ENCODE measurements at places on chromosomes 1 and 21.

DNA sequence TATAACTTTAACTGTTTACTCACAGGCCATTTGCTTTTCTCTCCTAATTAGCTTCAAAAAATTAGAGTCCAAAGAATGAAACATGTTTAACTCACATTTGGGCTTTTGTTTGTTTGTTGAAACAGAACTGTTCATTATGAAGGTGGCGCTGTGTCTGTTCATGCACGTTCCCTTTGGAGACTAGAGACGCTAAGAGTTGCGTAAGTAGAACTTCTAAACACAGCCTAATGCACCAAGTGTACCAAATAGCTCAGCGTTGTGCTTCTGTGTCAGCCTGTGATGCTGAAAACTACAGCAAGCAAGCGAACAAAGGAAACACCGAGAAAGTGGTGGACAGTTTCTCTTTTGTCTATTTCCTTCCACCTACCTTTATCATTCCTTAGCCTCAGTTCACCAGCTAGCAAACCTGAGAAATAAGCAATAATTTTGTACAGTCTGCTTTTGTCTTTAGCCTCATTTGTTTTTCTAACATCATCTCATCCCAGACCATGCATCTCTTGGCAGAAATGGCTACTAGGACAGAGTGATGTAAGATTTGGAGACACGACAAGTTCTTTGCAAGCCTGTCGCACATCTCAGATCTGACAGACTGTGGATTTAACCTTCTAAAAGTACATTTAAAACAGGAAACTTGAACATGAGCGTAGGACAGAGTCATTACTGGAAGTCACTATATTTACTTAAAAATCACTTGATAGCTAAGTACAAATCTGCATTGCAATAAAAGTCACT, 375.1 kb downstream of the RYR2 start:
- DNase-seq, result no peak

- DNase-seq, result no peak
Observed at GRCh38 chr21:25396135-25396711, 211.1 kb downstream of the MRPL39 start.

DNA sequence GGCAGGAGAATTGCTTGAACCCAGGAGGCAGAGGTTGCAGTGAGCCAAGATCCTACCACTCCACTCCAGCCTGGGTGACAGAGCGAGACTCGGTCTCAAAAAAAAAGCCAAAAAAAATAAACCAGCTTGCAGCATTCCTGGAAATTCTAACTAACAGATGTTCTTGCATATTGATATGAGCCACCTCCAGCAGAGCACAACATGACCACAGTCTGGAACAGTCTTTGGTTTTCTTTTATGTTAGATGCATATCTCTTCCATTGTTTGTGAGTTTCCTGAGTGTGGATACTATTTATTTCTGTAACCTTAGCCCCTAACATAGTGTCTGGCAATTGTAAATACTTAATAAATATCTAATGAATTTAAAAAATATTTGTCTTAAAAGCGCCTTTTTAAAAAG, 23.9 kb downstream of the IFNAR1 start:
- DNase-seq, result no peak

- DNase-seq, result no peak
Observed at GRCh38 chr1:2589431-2590232, 3.1 kb downstream of the PRXL2B start.

DNA sequence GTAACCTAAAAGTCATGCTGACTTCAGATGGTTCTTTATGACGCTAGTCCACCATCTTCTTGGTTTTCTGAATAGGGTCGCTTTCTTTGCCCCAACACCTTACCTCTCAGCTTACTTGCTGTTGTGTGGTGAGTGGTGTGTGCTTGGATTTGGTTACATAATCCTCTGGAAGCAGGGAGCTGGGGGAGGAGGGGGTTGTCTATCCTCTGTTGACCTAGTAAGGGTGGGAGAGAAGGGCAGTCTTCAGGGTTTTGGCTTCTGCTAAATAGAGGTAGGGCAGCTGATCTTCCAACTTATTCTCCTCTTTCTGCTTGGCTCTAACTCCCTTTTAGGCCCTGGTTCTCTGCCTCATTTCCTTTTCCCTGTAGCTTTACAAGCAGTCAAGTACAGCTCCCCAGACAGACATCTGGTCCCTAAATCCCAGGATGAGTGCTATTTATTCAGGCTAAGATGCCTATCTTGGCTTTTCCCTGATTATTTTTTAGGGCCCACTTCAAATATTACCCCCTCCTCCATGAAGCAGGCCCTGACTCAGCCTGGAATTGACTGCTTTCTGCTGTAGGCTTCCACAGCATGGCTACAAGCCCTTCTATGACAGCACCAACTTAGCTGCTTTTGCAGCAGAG, 6.4 kb upstream of the REN start:
- DNase-seq, result no peak

- no peak for DNase-seq
Observed at GRCh38 chr1:170806961-170807360, 128.4 kb upstream of the MROH9 start.

GRCh38 chr1:64235181-64235580, 31.8 kb downstream of the UBE2U start:
- DNase-seq, result no peak
